ENCODE measurements at places on chromosomes 3 and 15.

DNA sequence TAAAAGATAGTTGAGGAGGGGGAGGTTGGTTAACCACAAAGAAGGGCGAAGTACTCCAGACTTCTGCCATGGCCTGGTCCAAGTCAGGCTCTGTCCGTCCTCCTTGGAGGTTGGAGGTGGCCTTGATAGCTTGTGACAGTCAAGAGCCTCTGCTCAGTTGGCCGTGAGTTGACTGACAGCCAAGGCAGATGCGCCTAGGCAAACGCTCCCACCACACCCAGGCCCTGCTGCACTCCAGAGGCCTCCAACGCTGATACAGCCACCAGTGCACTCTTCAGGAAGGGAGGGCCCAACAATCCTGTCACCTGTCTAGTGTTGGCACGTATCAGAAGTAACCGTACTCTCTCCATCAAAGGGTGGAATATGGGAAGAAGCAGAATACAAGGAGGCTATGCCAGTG, 9.3 kb downstream of the RBPMS2 start:
- no peak for DNase-seq

GRCh38 chr15:40859206-40859851, 14.7 kb downstream of the RHOV start:
- DNase-seq, result peak; percentile 87

DNA sequence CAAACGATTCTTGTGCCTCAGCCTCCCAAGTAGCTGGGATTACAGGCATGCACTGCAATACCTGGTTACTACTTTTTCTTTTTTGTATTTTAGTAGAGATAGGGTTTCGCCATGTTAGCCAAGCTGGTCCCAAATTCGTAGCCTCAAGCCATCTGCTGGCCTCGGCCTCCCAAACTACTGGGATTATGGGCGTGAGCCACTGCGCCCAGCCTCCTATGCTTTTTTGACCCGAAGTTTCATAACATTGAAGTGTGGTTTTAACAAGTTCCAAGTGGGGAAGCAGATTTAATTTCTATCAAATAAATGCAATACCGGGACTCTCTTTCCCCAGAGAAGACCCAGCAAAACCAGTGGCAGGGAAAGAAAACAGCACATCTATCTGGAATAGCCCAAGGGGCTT, 13.7 kb downstream of the SH3BP5 start:
- no peak for DNase-seq

GRCh38 chr3:187434524-187434923, 66.3 kb downstream of the RTP4 start:
- DNase-seq, result no peak

- no peak for DNase-seq
These were observed 15.3 kb downstream of the USP3 start for GRCh38 chr15:63519548-63520178.

GRCh38 chr3:187641320-187642016, 28.7 kb downstream of the SST start:
- peak; percentile 5 for DNase-seq

DNA sequence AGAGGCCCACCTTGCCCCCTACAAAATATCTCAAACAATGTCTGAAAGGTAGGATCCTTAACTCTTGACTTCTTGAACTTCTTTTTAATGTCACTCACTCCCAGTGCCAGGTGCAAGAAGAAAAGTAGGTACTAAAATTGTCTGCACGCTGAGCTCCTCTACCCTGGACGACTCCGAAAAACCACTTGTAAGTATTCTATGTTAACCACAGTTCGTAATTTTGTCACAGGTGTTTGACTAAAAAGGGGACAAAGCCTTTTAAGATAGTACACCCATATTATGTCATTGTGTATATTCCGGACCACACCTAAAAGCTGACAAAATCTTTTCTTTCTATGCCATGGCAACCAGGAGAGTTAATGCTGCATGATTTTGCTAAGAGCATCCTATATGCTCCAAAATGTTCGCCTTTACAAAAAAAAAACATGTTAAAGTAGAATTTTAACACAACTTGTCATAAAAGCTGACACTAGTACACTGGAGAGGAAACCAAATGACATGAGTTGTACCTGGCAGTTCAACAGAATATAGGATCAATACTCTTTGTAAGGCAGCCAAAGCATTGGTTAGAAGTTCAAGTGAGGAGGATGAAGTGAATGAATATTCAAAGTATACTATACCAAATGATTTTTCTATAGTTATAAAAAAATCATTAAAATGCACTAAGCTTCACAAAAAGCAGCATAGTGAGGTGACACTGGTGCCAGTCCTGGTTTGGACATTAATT, 210.5 kb downstream of the FOXP1 start:
- no peak for DNase-seq
